ENCODE measurements at places on chromosomes 16 and 17. TPM values are rescaled to one million over a fixed set of nuclear protein-coding genes. Genes with fewer than 3 reads are reported as not detected.

GRCh38 chr16:2519711-2520080, 475 bp upstream of the AMDHD2 start:
- DNase-seq, result no peak

Gene CTRB1
- 15.0 TPM for total RNA-seq

DNA sequence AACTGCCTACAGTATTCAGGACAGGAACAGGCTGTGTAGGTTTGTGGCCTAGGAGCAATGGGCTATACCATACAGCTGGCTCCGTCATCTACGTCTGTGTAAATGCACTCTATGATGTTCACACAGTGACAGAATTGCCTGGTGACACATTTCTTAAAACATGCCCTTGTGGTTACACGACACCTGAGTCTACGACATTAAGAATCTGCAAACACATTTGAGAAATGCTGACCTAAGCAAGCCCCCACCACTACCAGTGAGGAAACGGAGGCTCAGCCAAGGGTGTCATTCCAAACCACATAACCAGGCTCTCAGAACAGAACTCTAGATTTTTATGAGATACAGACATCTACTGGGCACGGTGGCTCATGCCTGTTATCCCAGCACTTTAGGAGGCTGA, 23.5 kb downstream of the USP36 start:
- peak; percentile 48 for DNase-seq

DNA sequence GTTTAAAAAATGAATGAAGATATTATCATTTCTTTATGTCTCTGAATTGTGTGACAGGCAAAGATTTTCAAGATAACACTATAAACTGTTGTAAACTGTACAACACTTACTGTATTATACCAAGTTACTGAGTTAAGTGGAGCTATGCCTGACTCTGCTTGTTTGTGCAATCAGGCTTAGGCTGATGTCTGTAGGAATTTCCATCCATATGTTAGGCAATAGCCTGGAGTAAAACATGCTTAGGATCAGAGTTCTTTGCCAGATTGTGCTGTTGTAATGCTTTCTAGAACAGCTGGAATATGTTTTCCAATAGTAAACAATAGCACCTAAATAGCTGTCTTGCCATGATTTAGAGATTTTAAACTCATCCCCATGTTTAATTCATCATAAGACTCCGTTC, 1496.7 kb downstream of the CDH11 start:
- DNase-seq, result no peak

Gene CALB2
- 0.81 TPM for total RNA-seq

GRCh38 chr17:66548158-66548557, 245.7 kb downstream of the PRKCA start:
- no peak for DNase-seq

Gene SOST
- not detected for total RNA-seq

GRCh38 chr17:35569405-35569804, 8.8 kb upstream of the SLFN14 start:
- DNase-seq, result no peak

GRCh38 chr16:63241497-63242028, 1205.3 kb upstream of the CDH8 start:
- no peak for DNase-seq
